Smooth muscle cell of the pulmonary artery (primary cell): ENCODE measurements at places on chromosomes 11 and 22. TPM values are rescaled to one million over a fixed set of nuclear protein-coding genes. Genes with fewer than 3 reads are reported as not detected.

MRGPRX4 gene
- total RNA-seq: not detected in 2 replicates

MPPED2 gene
- total RNA-seq: 0.20 TPM in 2 replicates

RTN4R gene
- 0.52 and 0.76 TPM in 2 replicates for total RNA-seq

METTL15 gene
- total RNA-seq: 17.6 and 23.1 TPM in 2 replicates

PACSIN3 gene
- 18.2 and 25.2 TPM in 2 replicates for total RNA-seq

MMP13 gene
- not detected in 2 replicates for total RNA-seq

TMEM109 gene
- 43.2 and 44.7 TPM in 2 replicates for total RNA-seq

PHLDA2 gene
- total RNA-seq: 5.8 and 9.1 TPM in 2 replicates

ABCC8 gene
- not detected in 2 replicates for total RNA-seq

SOX6 gene
- 0.43 and 2.5 TPM in 2 replicates for total RNA-seq

ISX gene
- not detected in 2 replicates for total RNA-seq
